ENCODE measurements at places on chromosomes 7 and 10.

DNA sequence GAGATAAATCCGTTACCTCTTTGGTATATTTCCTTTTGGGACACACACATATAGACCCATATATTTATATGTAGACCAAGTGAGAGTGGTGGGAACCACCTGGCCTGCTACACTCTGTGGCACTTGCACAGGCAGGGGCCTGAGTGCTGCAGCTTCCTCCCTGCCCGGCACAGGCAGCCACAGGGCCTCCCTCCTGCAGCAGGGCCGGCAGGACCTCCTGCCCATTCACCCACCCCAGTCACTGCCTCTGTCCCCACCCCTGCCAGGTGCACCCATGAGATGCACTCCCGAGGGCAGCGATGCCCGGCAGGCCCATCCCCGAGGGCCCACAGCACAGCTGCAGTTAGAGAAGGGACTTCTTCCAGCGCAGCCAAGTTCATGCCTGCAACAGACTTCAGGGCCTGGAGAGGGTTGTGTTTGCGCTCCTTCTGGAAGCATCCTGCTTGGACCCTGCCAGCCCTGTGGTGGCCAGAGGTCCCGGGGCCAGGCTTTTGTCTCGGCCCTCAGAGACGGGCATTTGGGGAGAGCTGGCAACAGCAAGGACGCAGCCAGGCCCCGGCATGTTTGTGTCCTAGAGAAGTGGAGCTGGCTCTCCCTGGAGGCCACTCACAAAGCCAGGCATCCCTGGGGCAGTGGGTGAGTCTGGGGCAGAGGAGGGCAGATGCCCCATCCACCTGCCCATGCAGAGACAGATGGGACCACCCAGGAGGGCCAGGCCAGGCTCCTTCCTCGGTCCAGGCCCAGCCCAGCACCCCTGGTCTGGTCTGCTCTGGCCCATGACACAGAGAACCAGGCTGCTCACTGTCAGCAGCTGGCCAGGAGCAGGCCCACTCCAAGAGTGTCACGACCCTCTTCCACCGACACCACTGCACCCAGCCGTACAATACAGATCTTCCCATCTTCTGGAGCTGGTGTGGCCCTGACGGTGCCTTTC, 41.4 kb downstream of the PWWP2B start:
- no peak for DNase-seq

- DNase-seq, result no peak
Observed at GRCh38 chr10:3623746-3624145, 161.3 kb downstream of the KLF6 start.

- DNase-seq, result peak; percentile 69
Observed at GRCh38 chr7:83271212-83272099, 108.8 kb upstream of the PCLO start.

DNA sequence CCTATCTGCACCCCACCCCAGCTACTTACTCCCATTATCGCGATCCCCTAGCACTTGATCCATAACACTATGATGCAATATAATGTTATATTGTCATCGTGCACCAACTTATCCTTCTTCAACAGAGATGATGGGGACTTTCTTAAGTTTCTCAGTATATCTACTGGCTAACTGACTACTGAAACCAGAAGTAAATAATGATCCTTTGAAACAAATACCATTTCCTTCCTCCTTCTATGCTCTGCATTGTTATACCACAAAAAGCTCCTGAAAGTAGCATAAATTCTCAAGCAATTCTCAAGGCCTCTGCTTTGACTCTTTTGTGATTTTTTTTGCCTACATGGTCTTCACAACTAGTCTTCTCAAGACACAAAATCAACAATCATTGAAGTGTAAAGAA, 68.9 kb downstream of the HTR7 start:
- no peak for DNase-seq

DNA sequence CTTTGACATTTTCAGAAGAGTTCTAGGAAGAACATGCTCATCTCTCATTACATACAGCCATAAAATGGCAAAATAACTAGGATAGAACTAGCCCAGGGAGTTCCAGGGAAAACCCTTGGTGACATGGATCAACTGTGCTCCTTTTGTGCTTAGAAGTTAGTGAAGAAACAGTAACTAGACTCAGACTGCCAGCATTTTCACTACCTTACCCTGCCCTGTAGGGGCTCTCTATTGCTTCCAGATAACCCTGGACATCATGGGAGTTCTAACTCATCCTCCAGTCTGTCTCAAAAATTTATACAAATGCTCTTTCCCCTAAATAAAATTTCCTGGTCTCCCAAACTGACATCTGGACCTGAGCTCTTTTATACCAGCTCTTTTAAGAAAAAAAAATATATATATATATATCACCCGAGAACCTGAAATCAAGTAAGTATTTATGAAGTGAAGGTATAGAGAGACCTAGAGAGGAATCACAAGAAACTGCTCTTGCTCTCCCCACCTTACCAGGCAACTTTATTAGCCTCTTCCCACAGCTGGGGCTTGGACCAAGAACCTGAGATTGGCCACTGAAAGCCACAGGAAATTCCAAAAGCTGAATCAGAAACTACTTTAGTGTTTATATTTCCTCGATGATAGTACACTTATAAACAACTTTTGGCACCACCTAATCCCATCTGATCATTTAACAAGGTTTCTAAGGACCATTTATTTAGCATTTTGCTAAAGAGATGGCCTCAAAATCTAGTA, 101.4 kb downstream of the RELN start:
- no peak for DNase-seq

DNA sequence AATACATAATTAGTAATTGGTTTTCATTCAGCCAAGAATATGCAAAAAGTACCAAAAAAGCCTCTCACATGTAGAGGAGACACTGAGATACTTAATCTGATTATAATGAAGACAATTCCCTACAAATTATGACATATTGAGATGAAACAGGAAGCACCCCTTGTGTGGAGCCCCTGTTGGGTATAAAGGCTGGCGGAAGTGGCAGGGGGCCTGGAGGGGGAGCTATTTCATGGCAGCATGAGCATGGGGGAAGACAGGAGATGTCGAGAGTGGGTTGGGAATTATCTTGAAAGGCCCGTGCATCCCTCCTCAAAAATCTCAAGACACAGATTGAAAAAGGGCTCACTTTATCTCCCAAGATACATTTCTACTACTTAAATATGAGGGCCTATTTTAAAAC, 96.9 kb downstream of the PIP4K2A start:
- DNase-seq, result no peak
